Ureter (tissue), 1 donor: ENCODE measurements at places on chromosomes 2 and 18. TPM values are rescaled to one million over a fixed set of nuclear protein-coding genes. Genes with fewer than 3 reads are reported as not detected.

DNA sequence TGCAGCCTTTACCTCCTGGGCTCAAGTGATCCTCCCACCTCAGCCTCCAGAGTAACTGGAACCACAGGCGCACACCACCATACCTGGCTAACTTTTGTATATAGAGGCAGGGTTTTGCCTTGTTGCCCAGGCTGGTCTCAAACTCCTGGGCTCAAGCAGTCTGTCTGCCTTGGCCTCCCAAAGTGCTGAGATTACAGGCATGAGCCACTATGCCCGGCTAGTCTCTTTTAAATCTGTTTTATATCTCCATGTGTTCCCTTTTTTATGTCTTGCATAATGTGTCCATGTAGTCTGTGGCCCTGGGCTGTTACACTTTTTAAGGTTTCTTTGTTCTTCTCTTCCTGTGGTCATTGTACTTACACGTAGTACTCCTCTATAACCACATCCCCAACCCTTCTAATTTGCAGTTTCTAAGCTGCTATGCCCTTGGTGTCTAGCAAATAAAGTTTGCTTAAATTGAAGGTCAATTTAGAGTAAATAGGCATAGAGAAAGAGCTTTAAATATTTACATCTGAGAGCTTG lies 168.2 kb downstream of the MCFD2 start:
- DNase-seq, result no peak

GRCh38 chr2:12014088-12014960 lies 267.9 kb downstream of the LPIN1 start:
- DNase-seq, result no peak

Gene OR6B2
- not detected for total RNA-seq

DNA sequence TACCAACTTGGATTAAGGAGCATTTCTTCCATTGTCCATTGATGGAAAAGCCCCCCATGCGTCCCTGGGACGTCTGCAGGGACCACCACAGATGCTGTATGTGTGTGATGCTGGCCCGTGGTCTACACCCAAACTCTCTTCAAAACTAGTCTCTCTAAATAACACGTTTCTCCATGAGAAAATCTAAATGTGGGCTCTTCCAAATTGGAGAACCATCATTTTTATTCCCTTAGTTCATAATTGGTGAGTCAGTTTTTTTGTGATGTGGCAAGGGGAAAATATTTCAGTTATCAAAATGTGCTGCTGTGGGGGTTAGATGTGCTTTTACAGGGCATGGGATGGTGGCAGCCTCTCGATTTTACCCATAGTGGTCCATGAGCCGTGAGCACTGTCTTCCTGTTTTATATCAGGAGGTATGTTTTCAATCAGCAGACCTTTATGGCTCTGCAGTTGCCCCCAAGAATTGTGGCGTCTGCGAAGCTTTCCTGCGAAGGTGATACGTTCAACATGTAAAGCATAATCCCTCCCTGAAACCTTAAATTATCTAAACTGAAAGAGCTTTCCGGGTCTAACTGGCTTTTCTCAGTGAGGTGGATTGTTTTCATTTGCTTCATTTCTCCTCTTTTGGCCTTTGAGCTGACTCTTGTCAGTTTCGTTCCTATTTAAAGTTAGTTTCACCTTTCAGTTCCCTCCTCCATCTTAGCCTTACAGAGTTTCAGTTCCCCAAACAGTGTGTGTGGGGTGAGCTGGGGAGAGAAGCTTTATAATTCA lies 78.4 kb downstream of the SETBP1 start:
- DNase-seq, result no peak

DNA sequence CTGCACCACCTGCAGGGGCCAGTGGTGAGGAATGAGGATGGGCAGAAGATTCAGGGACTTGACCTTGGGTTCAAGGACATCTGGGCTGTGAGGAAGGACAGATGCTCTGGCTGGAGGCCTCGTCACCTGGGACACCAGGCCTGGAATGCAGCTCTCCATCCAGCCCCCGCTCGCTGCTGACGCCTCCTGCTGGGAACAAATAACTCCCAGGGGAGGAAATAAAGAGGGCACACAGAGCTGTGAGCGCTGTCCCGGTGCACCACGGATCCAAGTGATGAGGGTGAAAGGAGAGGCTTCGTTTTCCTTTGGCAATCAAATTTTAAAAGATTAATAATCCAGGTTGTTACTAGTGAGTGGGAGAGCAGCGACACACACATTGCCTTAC lies 368.0 kb upstream of the MYT1L start:
- DNase-seq, result no peak
